ENCODE measurements at places on chromosomes 1 and 21.
A peak's percentile ranks its signal among the peaks of the same experiment; 100 is the strongest.

GRCh38 chr1:205769641-205770365, 5.5 kb downstream of the RAB29 start:
- peak overlapping the region; percentile 89 for H3K27ac ChIP-seq
- H3K36me3 ChIP-seq: no peaks in the 10 kb centered on the region
- no peak overlapping the region for H3K4me3 ChIP-seq

DNA sequence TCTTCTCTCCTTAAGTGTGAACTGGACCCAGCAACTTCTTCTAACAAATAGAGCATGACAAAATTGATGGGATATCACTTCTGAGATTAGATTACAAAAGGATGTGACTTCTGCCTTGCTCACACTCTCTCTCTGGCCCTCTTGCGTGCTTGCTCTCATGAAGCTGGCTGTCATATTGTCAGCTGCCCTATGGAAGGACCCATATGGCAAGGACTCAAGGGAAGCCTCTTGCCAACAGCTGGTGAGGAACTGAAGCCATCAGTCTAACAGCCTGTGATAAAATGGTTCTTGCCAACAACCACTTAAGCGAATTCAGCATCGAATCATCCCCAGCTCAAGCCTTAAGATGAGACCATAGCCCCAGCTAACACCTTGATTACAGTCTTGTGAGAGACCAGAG, 4.8 kb upstream of the TLR5 start:
- H3K27ac ChIP-seq: no peak overlapping the region
- H3K36me3 ChIP-seq: no peaks in the 10 kb centered on the region
- H3K27me3 ChIP-seq: peaks cover 13% of the 10 kb centered on the region

DNA sequence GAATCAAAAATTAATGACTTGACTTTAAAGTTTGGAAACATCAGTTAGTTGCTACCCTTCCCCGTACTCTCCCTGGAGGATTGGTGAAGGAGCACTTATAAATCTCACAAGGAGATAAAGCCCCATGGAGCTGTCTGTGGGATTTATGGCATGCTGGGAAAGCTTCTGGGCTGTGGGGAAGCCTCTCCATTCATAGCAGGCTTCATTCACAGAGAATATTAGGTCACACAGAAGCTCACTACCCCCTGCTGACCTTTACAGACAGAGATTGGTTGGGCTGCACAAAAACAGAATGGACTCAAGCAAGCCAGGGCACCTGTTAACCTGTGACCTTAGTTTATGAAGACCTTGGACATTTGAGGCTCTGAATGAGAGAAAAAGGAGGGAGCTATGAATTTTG, 32.1 kb downstream of the RGL1 start:
- no peak overlapping the region for H3K4me3 ChIP-seq
- peaks cover 12% of the 10 kb centered on the region for H3K36me3 ChIP-seq
- DNase-seq: no peak
- H3K27ac ChIP-seq: no peak overlapping the region

DNA sequence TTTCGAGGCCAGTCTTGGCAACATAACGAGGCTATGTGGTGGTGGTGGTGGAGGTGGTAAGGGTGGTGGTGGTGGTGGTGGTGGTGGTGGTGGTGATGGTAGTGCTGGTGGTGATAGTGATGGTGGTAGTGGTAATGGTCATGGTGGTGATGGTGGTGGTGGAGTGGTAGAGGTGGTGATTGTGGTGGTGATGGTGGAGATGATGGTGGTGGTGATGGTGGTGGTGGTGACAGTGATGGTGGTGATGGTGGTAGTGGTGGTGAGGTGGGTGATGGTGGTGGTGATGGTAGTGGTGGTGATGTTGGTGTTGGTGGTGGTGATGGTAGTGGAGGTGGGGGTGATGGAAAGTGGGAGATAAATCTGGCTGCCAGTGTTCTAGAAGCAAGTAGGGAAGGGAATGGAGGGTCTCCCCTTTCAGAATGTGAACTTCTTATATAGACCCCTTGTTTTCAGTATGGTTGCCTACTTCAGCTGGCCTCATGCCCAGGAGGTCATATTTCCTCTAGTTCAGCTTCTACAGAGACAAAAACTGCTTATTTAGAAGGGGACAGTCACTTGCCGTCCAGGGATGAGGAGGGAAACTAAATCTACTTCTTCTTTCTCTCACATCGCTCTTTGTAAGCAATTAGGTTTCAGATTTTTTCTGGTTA, 27.5 kb downstream of the SH3BGR start:
- H3K27ac ChIP-seq: no peak overlapping the region
- no peaks in the 10 kb centered on the region for H3K27me3 ChIP-seq
- no peaks in the 10 kb centered on the region for H3K4me1 ChIP-seq
- H3K4me3 ChIP-seq: no peak overlapping the region

- H3K27ac ChIP-seq: no peak overlapping the region
- H3K36me3 ChIP-seq: no peaks in the 10 kb centered on the region
Measured at GRCh38 chr1:58874342-58874741, 90.5 kb upstream of the JUN start.

DNA sequence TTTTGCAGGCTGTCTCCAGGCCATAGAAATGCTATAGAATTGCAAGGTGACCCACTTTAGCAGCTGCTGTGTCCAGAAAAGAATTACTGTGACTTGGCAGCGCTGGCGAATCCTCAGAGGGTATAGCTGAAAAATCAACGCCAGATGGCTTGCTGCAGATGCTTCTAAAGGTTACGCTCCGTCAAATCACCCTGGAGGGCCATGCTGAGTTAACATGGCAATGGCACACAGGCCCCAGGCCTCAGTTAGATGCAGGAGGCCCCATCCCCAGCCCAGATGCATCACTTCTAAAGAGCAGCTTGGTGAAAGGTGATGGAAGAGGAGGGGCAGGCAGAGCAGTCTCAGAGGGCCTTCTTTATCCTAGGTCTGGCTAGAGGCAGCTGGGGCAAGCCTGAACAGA, 18.0 kb downstream of the KIAA1614 start:
- no peak for DNase-seq
- H3K4me1 ChIP-seq: peaks cover 48% of the 10 kb centered on the region
- H3K27me3 ChIP-seq: peaks cover 3% of the 10 kb centered on the region
- no peak overlapping the region for H3K4me3 ChIP-seq

- DNase-seq: no peak
- no peak overlapping the region for H3K27ac ChIP-seq
- H3K27me3 ChIP-seq: peaks cover 4% of the 10 kb centered on the region
- H3K36me3 ChIP-seq: no peaks in the 10 kb centered on the region
- H3K4me3 ChIP-seq: no peak overlapping the region
- H3K4me1 ChIP-seq: no peaks in the 10 kb centered on the region
Measured at GRCh38 chr1:83705091-83705490, 293.8 kb downstream of the TTLL7 start.

GRCh38 chr1:47710329-47711071, 272.7 kb downstream of the FOXD2 start:
- peaks cover 87% of the 10 kb centered on the region for H3K27me3 ChIP-seq
- H3K4me3 ChIP-seq: peak overlapping the region; percentile 74
- no peak overlapping the region for H3K27ac ChIP-seq

DNA sequence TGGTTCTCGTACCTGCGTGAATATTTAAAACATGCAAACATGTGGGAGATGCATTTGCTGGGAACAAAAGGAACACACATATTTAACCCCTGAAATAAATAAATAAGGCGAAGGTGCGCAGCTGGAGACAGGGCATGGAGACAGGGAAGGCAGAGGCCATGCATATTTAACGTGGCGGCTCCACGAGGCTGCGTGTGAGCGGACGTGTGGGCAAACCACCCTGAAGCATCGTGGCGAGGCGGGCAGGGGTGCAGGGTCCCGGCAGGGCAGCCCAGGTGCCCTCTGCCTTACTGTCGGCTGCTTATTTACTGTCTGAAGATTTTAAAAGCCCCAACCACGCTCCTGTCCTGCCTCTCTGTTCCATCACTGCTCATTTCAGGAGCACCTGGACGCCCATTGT, 104.0 kb upstream of the ACTRT2 start:
- H3K36me3 ChIP-seq: peaks cover 4% of the 10 kb centered on the region
- H3K4me3 ChIP-seq: no peak overlapping the region
- DNase-seq: no peak
- no peak overlapping the region for H3K27ac ChIP-seq

DNA sequence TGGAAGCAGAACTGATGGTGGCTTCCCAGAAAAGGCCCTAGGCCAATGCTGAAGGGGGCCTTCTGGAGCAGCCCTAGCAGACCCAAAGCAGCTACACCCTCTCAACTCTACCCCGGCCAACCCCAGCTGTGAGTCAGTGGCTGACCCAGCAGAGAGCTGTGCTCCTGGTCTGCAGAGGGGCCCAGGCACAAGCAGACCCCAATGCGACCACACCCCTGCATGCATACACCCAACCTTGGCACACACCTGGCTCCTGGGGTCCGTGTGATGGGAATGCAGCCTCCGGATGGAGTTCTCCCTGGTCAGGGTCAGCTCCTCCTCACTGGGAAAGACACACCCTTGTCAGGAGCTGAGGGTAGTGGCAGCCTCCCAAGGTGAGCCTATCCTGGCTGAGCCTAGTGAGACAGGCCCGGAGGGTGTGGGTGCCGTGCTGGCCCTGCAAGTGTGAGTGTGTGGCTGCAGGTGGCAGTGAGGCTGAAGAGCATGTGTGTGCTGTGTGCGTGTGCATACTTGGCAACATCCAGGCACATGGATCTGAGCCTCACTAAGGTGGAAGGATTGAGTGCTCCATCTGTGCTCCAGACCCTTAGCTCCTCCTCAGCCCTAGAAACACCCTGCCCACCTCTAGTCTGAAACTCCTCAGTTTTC, 3.9 kb upstream of the ARHGAP30 start:
- H3K27me3 ChIP-seq: no peaks in the 10 kb centered on the region
- peak overlapping the region; percentile 91 for H3K27ac ChIP-seq
- DNase-seq: no peak
- H3K36me3 ChIP-seq: peaks cover 4% of the 10 kb centered on the region

DNA sequence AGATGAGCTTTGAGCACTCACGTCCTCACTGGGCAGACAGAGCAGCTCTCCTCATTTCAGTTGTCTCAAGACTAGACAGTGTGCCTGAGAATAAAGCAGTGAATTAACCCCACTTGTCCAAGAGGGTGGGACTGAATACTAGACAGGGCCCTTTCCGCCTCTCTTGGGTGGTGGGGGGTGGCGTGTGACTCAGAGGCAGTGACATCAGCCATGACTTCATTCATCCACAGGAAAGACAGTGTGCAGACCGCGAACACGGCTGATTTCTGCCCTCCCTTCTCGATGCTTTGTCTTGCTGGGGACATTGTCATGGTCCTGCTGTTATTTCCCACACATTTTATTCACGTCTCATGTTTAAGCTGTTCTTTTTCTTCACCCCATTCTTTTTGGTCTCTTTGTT, 64.9 kb downstream of the FGGY start:
- peaks cover 4% of the 10 kb centered on the region for H3K36me3 ChIP-seq
- no peak for DNase-seq
- H3K4me1 ChIP-seq: peaks cover 38% of the 10 kb centered on the region

GRCh38 chr1:246748006-246748405, 23.8 kb downstream of the SCCPDH start:
- H3K27me3 ChIP-seq: no peaks in the 10 kb centered on the region
- no peaks in the 10 kb centered on the region for H3K4me1 ChIP-seq
- H3K27ac ChIP-seq: no peak overlapping the region
- no peak for DNase-seq
- H3K4me3 ChIP-seq: no peak overlapping the region

DNA sequence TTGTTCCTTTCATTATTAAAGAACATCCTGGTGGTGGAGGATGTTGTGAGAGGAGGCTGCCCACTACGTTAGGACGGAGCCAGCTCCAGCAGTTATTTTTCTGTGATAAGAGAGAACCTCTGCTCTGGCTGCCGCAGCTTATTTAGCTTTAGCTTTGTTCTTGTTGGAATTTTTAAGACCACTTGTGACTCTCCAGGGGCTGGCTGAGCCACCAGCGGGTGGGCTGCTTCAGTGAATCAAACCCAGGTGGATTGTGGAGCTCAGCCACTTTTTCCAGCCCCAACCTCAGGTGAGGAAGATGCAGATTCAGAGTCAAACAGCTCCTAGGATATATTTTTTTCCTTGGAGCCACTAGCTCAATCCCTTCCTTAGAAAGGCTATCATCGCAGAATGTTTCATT, 83.1 kb upstream of the CTTNBP2NL start:
- no peak overlapping the region for H3K27ac ChIP-seq
- no peaks in the 10 kb centered on the region for H3K36me3 ChIP-seq
- no peak for DNase-seq
- H3K4me3 ChIP-seq: no peak overlapping the region

GRCh38 chr1:2288816-2289536, 60.9 kb downstream of the SKI start:
- peaks cover 23% of the 10 kb centered on the region for H3K4me1 ChIP-seq
- H3K27ac ChIP-seq: no peak overlapping the region
- H3K4me3 ChIP-seq: no peak overlapping the region
- H3K27me3 ChIP-seq: no peaks in the 10 kb centered on the region
- no peak for DNase-seq

- no peak overlapping the region for H3K4me3 ChIP-seq
- no peak for DNase-seq
- no peaks in the 10 kb centered on the region for H3K36me3 ChIP-seq
- no peak overlapping the region for H3K27ac ChIP-seq
- H3K4me1 ChIP-seq: peaks cover 3% of the 10 kb centered on the region
Measured at GRCh38 chr1:224914292-224914900, 15.1 kb upstream of the DNAH14 start.

DNA sequence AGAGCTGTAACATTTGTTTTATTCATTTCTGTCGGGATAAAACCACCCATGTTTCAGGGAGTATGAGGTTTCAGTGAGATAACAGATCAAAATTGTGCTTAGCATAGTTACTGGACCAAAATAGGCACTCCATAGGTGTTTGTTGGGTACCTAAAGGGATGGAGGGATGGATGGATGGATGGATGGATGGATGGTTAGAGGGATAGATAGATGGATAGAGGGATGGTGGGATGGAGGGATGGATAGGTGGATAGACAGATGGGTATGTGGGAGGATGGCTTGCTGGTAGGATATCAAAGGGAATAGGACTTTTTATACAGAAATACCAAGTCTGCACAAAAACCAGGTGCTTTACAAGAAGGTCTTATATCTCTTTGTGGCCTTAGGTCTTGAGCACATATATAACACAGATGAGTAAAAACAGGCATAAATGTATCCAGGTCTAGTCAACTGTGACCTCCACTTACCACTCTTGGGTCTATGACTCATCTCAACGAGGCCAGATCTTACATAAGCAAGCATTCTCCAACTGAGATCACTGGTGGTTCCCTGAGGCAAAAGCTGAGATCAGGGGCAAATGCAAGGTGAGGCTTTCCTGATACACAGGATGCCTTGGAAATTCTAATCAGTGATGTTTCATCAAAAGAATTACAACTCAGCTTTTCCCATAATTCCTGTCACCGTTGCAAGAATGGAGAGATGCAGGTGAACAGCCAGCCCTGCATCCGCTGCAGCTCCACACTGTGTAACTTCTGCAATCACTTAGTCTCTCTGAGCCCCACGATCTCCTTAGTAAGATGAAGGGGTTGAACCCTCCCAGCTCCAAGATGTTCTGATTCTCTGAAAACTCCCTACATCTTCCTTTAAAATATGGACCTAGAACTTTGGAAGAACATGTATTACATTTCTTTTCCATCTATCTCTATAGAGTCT, 32.0 kb downstream of the PTAFR start:
- no peak overlapping the region for H3K4me3 ChIP-seq
- H3K27me3 ChIP-seq: no peaks in the 10 kb centered on the region
- H3K36me3 ChIP-seq: no peaks in the 10 kb centered on the region
- no peaks in the 10 kb centered on the region for H3K4me1 ChIP-seq
- no peak overlapping the region for H3K27ac ChIP-seq
- no peak for DNase-seq
